PC-9 (cell line): ENCODE measurements at places on chromosomes 2 and 18. TPM values are rescaled to one million over a fixed set of nuclear protein-coding genes. Genes with fewer than 3 reads are reported as not detected.

- DNase-seq: no peak
Observed at GRCh38 chr2:31110431-31110830, 27.8 kb downstream of the GALNT14 start.

DNA sequence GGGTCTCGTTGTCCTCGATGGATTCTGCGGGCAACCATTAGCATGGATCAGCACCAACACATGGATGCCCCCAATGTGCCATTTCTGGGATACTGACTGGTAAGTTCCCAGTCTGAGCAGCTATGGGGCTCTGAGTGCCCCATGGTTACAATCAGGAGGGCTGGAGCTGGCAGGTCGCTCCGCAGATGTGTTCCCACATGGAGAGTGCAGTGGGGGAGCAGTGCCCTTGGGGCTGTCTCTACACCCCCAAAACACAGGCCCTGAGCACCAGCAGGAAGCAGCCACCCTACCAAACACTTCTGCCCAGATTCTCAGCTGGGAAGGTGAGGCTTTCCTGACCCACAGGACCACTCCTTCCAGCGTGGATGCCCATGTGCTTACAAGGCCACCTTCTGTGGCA is 8.0 kb downstream of the NGEF start:
- no peak for DNase-seq

GRCh38 chr2:187329586-187329985 is 118.5 kb downstream of the CALCRL start:
- DNase-seq: no peak

Gene LRP1B
- total RNA-seq: 1.7 and 2.9 TPM in 2 replicates

Gene KIF5C
- 0.07 and 0.23 TPM in 2 replicates for total RNA-seq

DNA sequence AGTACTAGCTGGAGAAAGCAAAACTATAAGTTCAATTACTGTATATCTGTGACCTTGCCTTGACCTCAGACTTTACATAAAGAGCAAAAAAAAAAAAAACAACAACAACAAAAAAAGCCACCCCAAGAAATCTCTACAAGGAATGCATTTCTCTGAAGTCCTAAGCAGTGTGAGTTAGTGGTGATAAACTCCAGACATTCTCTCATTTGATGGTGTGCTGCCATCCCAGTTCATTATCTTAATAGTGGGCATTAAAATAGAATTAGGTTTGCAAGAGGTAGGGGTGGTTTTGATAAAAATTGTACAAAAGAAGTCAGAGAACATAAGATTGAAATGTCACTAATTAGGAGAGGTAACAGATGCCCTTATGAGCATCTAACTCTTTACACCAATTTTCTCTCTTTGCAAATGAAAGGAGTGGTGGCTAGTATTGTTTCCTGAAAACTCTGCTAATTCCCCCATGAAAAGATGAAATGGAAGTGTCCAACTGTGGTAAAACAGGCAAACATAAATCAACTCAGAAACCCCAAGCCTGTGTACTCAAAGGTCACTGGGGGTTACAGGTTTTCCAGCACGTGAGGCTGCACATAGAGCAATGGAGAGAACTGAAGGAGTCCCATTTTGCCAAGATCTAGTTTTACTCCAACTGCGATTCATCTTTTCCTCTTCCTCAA is 131.9 kb downstream of the MEIS1 start:
- no peak for DNase-seq

Gene FRZB
- 0.15 TPM in 2 replicates for total RNA-seq

Gene UGT1A7
- total RNA-seq: 20.3 and 26.7 TPM in 2 replicates

Gene PAX8
- total RNA-seq: 5.8 and 6.4 TPM in 2 replicates

- no peak for DNase-seq
Observed at GRCh38 chr18:41721103-41721790, 233.8 kb upstream of the PIK3C3 start.

- DNase-seq: no peak
Observed at GRCh38 chr2:219547621-219548020, 3.8 kb downstream of the TMEM198 start.

DNA sequence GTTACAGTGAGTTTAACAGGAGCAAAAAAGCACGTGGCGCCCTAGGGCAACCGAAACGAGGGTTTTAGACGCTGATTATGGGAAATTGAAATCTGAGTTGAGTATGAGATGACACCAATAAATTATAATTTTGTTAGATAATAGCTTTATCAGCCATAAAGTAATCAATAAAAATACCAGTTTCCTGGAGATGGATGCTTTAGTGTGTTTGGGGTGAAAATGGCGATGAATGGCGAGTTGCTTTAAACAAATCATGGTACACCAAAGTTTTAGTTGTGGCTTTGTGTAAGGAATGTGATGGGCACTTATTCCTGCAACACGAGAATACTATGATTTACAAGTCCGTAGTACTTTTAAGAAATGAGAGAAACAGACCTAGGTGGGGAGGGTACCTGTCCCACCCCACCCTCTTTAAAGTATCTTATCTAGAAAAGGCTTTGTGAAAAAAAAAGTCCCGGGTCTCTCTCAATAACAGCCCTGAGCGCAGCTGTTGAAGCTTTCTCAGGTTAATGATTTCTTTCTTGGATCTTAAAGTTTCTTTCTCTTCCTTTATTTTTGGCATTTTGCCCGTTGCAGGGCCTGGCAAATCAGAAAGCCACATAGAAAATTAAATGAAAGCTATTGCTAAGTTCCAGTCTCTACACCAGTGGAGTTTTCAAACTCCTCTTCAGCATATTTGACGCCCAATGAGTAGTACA is 1.5 kb upstream of the RRM2 start:
- peak; percentile 13 for DNase-seq

- no peak for DNase-seq
Observed at GRCh38 chr2:219243291-219243761, 1.9 kb downstream of the GLB1L start.

GRCh38 chr2:238383743-238384380 is 42.9 kb upstream of the ASB1 start:
- no peak for DNase-seq

GRCh38 chr2:106129150-106129549 is 65.0 kb downstream of the UXS1 start:
- no peak for DNase-seq

GRCh38 chr2:70767699-70768589 is at the start of gene ADD2:
Gene ADD2, minus strand, starts transcription at chr2:70768200. Its CDS starts 61,792 bp downstream, at chr2:70706408.
- DNase-seq: no peak

Gene CHRND
- not detected in 2 replicates for total RNA-seq

GRCh38 chr18:46402945-46403344 is 254.1 kb downstream of the LOXHD1 start:
- DNase-seq: no peak

DNA sequence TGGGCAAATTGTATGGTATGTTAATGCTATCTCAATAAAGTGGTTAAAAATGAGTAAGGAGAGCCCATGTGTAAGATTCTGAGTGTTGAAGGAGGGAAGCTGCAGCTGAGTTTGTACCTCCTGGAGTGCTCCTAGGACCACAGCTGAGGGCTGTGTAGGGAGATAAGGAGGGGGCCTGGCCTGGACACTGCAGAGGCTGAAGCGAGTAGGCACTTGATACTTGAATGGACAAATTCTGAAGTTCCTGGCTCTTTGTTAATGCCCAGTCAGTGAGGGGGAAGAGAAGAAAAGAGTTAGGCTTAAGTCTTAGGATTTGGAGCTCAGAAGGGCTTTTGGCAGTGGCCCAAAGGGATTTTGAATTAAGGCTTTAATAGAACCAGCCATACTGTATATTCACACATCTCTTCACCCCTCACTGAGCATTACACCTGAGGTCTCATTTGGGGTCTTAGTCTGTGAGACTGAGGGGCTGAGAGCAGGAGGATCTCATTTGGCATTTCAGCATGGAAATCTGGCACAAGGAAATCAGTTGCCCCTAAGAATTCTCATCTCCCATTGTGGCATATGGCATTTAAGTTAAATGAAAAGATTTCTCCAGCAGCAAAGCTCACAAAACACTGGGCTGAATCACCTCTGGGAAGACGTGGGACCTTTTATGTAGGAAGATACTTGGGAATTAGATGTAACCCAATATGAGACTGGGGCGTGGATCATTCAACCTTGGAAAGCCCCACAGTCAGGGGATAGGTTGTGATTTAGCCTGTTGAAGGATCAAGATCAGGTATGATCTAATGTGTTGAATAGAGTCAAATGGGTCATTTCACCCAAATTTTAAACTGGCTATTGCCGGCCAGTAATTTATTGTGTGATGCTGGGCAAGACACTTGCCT is 46.8 kb downstream of the LIPG start:
- no peak for DNase-seq

- DNase-seq: no peak
Observed at GRCh38 chr2:241151934-241152660, 1.8 kb downstream of the PPP1R7 start.

Gene CAPN10
- total RNA-seq: 49.8 and 70.3 TPM in 2 replicates

GRCh38 chr18:8153887-8154583 is 455.2 kb upstream of the RAB12 start:
- DNase-seq: no peak

GRCh38 chr2:148721520-148721931 is 77.0 kb downstream of the EPC2 start:
- no peak for DNase-seq

Gene KIF1A
- total RNA-seq: not detected in 2 replicates

Gene PTCD3
- total RNA-seq: 64.5 and 82.7 TPM in 2 replicates

- no peak for DNase-seq
Observed at GRCh38 chr2:165601928-165602521, 132.5 kb downstream of the CSRNP3 start.

Gene SCYGR4
- total RNA-seq: not detected in 2 replicates

DNA sequence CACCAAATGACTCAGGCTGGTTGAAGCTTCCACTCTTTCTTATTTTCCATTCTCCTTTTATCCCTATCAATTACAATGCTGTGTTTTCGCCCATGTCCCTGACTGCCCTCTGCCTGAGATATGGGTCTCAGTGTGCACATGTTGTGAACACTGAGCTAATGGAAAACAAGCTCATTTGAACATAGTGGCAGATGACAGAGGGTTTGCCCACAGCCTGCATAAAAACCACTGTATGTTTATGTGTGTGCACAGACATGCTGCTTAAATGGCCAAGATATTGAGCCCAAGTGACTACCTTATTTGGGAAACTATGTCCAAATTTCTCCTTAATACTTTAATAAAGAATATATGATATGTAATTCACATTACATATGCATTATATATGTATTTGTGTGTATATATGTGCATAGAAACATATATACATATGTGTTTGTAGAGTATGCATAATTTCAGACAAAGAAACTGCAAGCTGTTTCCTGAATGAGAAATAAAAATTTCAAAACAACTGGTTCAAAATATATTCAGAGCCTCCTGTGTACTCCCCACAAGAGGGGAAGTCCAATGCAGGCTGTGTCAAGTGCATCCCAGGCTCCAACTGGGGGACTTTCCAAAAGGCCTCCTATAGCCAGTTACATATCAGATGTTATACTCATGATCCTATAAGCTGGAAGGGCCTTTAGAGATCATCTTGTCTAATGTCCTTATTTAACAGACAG is 92.7 kb upstream of the CD302 start:
- DNase-seq: no peak

Gene EHD3
- total RNA-seq: 1.8 and 1.9 TPM in 2 replicates

GRCh38 chr2:218357236-218358177 is 850 bp downstream of the CATIP start:
- DNase-seq: peak; percentile 45

DNA sequence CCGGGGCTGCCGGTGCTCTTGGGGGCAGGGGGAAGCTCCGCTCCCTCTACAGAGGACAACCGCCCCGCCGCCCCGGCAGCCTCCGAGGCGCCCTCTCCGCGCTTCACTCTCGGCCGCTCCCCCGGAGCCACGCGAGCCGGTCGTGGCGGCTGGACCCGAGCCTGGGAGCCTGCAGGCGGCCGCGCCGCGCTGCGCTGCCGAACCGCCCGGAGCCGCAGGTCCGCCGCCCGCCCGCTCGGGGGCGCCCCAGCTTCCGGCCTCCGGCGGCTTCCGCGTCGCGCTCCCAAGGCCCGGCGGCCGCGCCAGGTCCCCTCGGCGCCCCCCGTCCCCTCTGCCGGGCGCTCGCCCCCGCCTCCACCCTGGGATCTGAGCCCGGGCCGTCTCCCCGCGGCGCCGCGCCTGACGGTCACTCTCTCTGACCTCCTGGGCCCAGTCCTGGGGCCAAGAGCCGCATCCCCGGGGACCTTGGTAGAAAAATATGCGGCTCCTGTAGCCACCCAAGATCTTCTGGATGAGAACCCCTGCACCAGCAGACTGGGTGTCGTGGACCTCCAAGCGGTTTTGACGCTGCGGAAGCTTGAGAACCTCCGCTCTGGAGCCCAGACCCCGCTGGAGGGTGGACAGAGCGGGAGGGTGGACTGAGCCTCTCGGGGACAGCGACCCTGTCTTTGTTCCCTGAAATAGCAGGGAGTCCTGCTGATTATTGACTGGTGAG is 44.3 kb downstream of the SERTAD2 start:
- DNase-seq: peak; percentile 74

Gene LBH
- total RNA-seq: 30.6 and 34.4 TPM in 2 replicates

- DNase-seq: peak; percentile 52
Observed at GRCh38 chr2:157898591-157898996, 22.5 kb upstream of the ACVR1 start.

Gene RESP18
- total RNA-seq: not detected in 2 replicates

Gene CHPF
- total RNA-seq: 78.2 and 89.7 TPM in 2 replicates

DNA sequence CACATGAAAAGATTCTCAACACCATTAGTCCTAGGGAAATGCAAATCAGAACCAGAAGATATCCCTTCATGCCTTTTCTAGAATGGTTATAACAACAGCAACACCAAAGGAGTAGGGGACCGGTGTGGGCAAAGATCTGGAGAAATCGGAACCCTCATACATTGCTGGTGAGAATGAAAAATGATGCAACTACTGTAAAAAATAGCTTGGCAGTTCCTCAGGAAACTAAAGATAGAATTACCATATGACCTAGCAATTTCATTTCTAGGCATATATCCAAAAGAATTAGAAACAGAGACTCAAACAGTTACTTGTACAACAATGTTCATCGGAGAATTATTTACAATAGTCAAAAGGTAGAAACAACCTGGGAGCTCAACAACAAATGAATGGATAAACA is 29.2 kb upstream of the CDH7 start:
- no peak for DNase-seq

DNA sequence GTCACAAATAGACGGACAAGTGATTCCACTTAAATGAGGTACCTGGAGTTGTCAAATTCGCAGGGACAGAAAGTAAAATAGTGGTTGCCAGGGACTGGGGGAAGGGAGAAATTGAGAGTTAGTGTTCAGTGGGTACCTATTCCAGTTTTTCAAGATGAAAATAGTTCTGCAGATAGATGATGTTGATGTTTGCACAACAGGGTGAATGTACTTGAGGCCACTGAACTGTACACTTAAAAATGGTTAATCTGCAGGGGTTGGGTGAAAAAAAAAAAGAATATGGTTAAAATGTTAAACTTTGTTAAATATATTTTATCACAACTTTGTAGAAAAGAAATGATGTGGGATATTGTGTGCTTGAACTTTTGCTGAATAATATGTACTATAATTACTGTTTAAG is 102.3 kb downstream of the NCK2 start:
- no peak for DNase-seq

Gene HSPE1
- total RNA-seq: 113 and 219 TPM in 2 replicates

DNA sequence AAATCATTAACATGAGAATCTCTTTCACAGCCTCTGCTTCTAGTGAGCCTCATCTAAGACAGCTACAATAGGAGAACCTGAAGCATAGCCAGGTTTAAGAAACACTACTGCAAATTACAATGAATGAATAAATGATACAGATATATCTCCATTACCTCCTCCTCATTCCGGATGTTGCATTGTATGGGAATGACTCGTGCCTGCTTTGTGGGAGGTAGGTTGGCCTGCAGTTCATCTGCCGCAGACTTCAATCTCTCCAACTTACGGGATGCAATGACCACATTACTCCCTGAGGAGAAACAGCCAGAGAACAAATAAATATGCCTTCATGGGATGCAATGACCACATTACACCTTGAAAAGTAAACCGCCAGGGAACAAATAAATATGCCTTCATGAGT is 15.4 kb downstream of the PECR start:
- DNase-seq: no peak
